ENCODE measurements at places on chromosomes 12 and 14.
A peak's percentile ranks its signal among the peaks of the same experiment; 100 is the strongest.

GRCh38 chr14:54610051-54610977, 43.4 kb downstream of the SAMD4A start:
- no peak for DNase-seq

GRCh38 chr12:79710707-79711483, 20.1 kb upstream of the PAWR start:
- DNase-seq = no peak

GRCh38 chr12:108773798-108774788, 42.8 kb upstream of the CORO1C start:
- peak; percentile 67 for DNase-seq

- no peak for DNase-seq
Observed at GRCh38 chr12:45966486-45966885, 23.9 kb downstream of the SCAF11 start.

GRCh38 chr14:36981832-36982529, 190.4 kb downstream of the SLC25A21 start:
- DNase-seq = no peak

GRCh38 chr14:72523424-72524294, 370.2 kb downstream of the DPF3 start:
- no peak for DNase-seq

- DNase-seq = no peak
Observed at GRCh38 chr12:123346946-123347345, 17.7 kb downstream of the SBNO1 start.

DNA sequence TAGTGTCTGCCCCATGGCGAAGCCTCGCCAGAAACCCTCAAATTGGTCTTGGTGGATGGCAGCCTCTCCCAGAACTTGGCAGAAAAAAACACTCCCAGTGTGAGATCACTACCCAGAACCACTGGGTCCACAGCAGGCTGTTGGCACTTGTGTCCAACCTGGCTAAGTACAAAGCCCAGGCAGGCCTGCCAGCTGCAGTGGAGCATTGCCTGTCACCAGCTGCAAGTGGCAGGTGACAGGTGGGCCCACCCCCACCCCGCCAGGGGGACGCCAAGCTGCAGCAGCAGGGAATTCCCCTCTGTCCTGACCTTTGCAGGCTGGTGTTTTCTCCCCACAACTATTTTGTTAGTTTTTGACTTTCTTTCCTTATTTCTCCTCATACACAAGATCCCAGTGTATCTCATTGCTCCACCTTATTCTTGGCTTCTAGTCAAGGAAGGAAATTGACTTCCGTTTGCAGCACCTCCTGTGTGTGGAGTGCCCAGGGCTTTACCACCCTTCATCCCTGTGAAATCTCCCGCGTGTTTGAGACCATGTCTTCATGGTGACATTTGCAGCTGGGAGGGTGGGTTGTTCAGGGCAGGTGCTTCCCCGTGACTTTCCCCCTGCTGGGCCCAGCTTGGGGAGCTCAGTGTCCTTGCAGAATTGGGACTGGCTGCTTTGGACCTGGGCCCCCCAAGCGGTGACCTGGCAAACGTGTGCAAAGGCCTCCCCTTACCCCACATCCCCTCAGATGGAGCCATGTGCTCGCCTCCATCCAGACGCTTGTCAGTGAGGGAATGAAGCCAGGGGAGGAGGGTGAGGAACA, 73.8 kb upstream of the RIN3 start:
- no peak for DNase-seq

Measured in D341Med (cell line).